ENCODE measurements at places on chromosomes 16 and 17.

DNA sequence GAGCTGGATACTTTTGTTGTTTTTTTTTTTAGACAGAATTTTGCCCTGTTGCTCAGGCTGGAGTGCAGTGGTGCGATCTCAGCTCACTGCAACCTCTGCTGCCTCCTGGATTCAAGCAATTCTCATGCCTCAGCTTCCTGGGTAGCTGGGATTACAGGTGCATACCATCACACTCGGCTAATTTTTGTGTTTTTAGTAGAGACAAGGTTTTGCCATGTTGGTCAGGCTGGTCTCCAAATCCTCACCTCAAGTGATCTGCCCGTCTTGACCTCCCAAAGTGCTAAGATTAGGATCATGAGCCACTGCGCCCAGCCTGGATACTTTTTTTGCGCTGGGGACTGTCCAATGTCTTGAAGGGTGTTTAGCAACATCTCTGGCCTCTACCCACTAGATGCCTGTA is 32.6 kb upstream of the XYLT1 start:
- DNase-seq, result no peak

GRCh38 chr17:17151541-17151940 is 54.6 kb downstream of the PLD6 start:
- DNase-seq, result no peak

- DNase-seq, result no peak
Observed at GRCh38 chr17:17868641-17869522, 32.1 kb upstream of the SREBF1 start.

DNA sequence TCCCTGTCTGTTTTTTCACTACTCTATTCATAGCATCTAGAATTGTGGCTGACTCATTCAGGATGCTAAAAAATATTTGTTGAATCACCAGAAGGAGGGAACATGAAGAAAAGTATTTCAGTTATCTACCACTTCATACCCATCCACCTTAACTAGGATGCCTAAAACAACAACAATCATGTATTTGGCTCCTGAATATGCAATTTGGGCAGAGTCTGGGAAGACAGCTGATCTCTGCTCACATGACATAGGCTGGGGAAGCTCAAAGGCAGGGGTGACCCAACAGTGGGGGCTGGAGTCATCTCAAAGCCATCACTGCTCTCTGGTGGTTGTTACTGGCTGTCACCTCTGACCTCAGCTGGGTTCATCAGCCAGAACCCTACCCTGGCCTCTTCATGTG is 80.1 kb upstream of the RPL38 start:
- DNase-seq, result no peak

- DNase-seq, result no peak
Observed at GRCh38 chr17:19363114-19363438, 553 bp upstream of the B9D1 start.

DNA sequence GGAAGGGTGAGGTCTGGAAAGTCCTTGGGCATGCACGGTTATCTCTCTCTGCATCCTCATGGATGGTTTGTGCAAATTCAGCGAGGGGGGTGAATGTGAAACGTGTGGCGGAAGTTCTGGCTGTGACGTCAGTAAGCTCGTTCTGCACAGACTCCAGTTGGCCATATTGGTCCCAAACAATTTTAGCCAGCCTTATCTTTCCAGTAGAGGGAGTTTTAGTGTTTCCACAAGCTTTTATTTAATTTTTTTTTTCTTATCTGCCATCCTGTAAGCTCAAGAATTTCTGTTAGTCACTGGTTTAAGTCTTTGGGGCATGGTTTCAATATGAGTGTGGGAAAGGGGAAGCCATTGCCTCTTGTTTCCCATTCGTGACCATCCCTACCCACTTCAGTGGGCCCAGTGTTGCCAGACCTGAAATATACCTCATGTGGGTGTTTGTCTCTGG is 39.0 kb downstream of the HLF start:
- DNase-seq, result no peak

DNA sequence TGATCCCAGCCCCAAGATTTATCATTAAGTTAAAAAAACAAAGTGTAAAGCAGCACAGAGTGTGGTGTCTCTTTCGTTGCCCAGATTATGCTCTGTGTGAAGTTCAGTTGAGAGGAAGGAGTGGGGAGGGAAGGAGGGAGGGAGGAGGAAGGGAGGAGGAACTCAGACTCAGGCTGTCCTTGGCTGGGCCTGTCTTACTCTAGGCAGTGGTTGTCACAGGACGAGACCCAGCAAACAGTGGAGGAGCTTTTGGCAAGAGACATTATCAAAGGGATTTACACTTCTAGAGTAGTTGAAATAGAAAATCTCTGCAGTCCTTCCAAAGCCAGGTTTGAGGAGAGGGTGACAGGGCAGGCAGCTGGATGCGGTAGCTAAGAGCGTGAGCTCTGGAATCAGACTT is 27.8 kb downstream of the KNOP1 start:
- no peak for DNase-seq

GRCh38 chr16:60279061-60279665 is 1545.0 kb upstream of the GOT2 start:
- no peak for DNase-seq

- DNase-seq, result peak; percentile 2
Observed at GRCh38 chr17:11644265-11645212, 46.3 kb downstream of the DNAH9 start.

DNA sequence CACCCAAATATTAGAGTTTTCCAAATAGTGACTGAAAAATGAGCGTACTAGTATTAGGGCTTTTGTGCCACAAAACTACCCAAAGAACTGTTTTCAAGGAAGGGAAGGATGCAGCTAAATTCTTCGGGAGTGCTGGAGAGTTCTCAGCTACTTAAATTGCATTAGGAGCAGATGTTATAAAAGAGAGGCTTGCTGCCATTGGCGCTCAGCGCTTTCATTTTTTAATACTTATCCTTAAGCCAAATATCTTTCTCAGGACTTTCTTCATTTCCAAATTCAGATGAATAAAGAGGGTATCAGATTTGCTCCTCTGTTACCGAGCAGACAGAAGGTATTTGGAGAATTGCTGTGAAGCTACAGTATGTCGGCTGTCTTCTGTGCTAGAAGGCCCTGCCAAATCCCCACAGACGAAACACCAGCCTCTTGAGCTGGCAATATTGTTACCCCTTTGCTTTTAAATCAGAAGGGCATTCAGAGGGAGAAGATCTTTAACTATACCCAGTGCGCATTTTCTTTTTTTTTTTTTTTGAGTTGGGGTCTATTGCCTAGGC is 47.2 kb upstream of the CLEC18A start:
- no peak for DNase-seq

- DNase-seq, result no peak
Observed at GRCh38 chr17:63783522-63783921, 9.6 kb downstream of the DDX42 start.
